ENCODE measurements at places on chromosomes 3 and 15. TPM values are rescaled to one million over a fixed set of nuclear protein-coding genes. Genes with fewer than 3 reads are reported as not detected.

GOLGA8T gene
- total RNA-seq, result 2.1 TPM

PRSS50 gene
- not detected for total RNA-seq

ACOX2 gene
- 18.2 TPM for total RNA-seq

SUCNR1 gene
- 2.8 TPM for total RNA-seq

WDR49 gene
- total RNA-seq, result 0.31 TPM

DCLK3 gene
- 0.12 TPM for total RNA-seq

DUOX2 gene
- total RNA-seq, result 0.47 TPM

CLDN18 gene
- total RNA-seq, result not detected

DNA sequence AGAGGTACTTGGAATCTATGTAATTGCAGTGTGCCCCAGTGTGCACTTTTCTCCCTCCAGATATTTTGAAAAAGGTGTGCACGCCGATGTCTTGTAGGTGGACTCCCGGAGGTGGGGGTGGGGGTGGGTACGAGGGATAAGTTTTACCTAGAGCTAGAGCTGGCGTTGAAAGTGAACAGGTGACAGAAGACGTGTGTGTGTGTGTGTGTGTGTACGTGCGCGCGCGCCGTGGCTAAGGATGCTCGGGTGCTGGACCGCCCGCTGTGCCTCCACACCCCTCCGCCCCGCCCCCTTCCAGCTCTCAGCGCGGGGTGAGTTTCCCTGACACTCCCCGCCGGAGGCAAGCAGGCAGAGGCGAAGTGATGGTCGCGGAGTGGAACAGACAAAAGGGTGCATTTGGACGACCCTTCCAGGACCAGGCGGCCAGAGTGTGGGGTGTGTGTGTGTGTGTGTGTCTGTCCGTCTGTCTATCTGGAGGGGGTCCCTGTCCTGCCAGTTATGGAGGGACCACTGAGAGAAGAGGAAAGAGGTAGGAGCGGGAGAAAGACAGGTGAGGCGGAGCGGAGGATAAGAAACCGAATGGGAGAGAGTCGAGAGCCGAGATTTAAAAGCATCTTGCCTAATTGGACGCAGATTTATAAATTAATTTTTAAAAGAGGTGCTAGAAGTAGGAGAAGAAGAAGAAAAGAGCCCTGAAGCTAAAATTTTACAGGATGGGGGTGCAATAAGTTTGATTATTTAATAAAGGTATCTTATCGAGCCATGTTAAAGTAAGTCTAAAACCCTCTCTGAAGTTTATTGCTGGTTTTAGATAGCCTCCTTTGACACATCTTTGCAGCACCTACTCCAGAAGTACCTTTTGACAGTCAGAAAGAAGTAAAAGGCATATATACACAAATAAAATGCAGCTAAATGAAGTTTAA, 335.8 kb upstream of the THRB start:
- no peak for DNase-seq

- DNase-seq, result no peak
These were observed 108.8 kb downstream of the DPH6 start for GRCh38 chr15:35437157-35437556.

DNA sequence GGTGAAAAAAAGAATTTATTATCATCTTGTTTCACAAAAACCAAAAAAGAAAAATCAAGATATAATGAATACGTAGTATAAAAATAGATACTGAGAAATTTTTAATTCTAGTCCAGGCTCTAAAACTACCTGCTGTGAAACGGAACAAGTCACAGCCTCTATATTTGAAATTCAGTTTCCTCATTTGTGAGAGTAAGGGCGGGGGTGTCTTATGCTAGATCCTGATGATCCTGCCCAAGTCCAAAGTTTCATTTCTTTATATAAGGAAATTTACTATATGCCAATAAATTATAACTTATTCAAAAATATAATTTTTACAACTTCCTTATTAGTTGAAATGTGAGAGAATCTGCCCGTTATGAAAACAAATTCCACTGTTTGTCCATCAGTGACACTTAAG, 385.7 kb downstream of the CGGBP1 start:
- no peak for DNase-seq

- DNase-seq, result no peak
These were observed 72.2 kb downstream of the MECOM start for GRCh38 chr3:169591159-169591951.

DNA sequence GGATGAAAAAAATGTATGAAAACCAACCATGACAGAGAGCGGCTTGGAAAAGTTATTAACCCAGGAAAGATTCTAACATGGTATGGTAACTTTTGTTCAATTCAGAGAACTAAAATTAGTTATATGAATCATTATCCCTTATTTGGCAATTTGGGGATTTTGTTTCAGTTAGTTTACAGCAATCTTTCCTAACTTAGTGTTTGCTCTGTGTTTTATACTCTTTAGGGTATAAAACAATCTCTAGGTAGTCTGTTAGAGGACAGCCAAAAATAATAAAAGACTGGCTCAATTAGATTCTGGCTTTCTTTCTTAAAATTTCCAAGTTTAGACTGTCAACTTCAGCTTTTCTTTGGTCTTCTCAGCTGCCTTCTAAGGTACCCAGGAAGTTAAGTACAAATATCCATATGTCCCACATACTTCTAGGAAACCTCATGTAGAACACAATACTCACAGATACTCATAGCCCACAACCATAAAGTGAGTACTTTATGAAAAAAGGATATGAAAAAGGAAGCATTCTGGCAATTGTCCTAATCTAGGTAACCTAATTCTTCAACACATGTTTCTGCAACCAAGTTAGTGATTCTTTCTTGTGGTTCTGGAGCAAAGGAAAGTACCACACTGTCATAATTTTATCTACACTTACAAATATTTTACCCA, 849.3 kb downstream of the ROBO1 start:
- no peak for DNase-seq

DNA sequence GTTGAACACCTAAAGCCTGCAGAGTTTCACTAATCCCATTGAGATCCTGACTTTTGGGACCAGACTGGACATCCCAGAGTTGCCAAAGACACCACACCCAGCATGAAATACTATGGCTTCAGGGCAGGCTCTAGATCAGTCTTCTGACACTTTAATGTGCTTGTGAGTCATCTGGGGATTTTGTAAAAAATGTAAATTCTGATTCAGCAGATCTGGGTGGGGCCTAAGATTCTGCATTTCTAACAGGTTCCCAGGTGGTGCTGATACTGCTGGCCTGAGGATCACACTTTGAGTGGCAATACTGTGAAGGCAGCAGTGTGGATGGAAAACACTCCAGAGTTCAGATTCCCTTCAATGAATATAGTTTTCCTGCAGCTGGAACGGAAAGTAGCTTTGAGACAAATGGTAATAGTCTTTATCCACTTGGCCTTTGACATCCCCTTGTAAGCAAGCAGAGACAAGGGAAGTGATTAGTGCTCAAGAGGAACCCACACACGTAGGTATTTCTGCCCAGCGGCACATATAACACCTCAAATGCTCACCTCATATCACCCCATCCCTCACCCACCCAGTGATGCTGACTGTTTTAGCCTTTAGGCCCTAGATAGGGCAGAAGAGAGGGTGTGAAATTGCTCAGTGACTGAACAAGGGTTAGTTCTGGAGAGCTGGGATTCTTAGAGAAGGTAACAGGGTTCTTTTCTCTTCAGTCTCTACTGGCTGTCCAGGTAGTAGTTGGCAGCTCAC, 51.5 kb upstream of the GSK3B start:
- no peak for DNase-seq

GRCh38 chr3:151034303-151034702, 51.2 kb upstream of the MED12L start:
- no peak for DNase-seq

GRCh38 chr3:178003756-178004155, 532.5 kb upstream of the KCNMB2 start:
- no peak for DNase-seq

DNA sequence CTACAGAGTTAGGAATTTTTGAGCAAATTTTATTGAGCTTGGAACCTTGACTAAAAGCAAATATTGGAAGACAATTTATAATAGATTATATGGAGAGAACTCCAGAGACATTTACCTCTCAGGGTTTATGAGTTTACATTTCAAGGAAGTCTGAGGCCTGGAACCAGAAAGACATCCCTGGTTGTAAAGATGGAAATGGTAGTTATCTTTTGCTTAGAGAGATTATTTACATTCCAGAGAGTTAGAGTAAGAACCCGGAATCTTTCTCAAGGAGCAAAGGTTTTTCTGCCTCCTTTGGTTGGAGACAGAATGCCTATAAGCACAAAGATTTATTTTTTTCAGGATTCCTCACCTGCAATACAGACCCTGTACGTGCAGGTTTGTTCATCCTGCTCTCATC, 458.1 kb downstream of the TBL1XR1 start:
- no peak for DNase-seq

DNA sequence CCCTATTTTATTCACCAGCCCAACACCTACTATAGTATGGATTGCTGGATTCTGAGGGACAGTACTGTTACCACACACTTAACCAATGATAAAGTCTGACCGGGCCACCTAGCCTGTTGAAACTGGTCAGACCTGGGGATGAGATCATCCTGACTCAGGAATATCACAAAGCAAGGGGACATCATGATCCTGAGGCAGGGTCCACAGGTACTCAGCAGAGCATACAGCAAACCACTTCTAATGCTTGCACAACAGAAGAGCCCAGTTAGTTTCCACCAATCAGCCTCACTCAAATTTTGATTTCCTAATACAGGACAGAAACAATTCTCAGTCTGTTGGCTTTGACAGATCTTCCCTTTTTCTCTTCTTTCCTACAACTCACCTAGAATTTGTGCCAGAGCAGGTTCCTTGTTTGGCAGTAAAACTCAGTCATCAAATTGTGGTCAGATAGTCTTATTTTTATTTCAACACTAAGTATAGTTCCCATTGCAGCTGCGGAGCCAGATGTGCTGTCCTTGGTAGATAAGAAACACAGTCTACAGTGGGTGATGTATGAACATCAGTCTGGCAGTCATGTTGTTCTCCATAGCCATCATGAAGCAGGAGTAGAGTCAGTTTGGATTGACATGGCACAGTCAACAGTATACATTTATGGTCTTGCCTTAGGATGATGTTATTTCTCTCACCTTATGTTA, 90.1 kb upstream of the PRR23C start:
- no peak for DNase-seq

GRCh38 chr15:63059573-63060216, 17.1 kb downstream of the TPM1 start:
- DNase-seq, result no peak

- no peak for DNase-seq
These were observed 361.6 kb downstream of the RBMS3 start for GRCh38 chr3:29642393-29643033.

- DNase-seq, result no peak
These were observed 279.2 kb upstream of the TMC3 start for GRCh38 chr15:81653259-81653658.
